AG04450 (cell line): ENCODE measurements at places on chromosomes 2 and 18.

- DNase-seq = no peak
Measured at GRCh38 chr2:150284116-150284515, 203.4 kb downstream of the RND3 start.

GRCh38 chr2:184272056-184272455 lies 326.3 kb upstream of the ZNF804A start:
- no peak for DNase-seq

- DNase-seq = no peak
Measured at GRCh38 chr2:76984359-76984758, 537.8 kb downstream of the LRRTM4 start.

- DNase-seq = no peak
Measured at GRCh38 chr2:20931346-20931745, 108.4 kb upstream of the LDAH start.

DNA sequence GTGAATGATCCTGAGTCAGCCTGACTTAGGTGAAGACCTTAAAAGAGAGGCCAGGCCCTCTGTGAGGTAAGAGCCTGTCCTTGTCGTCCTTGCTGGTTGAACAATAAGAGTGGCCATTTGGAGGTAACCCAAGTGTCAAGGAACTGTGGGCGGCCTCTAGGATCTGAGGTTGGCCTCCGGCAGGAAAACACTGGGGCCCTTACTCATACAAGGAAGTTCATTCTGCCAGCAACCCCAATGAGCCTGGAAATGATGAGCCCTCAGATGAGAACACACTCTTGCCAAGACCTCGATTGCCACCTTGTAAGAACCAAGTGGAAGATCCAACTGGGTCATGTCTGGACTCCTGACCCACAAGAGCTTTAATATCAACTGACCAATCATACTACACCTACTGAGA lies 95.5 kb upstream of the LRATD1 start:
- DNase-seq = no peak

- no peak for DNase-seq
Measured at GRCh38 chr2:228387776-228388175, 206.3 kb upstream of the SPHKAP start.

- DNase-seq = no peak
Measured at GRCh38 chr2:118763797-118764196, 83.7 kb downstream of the EN1 start.

DNA sequence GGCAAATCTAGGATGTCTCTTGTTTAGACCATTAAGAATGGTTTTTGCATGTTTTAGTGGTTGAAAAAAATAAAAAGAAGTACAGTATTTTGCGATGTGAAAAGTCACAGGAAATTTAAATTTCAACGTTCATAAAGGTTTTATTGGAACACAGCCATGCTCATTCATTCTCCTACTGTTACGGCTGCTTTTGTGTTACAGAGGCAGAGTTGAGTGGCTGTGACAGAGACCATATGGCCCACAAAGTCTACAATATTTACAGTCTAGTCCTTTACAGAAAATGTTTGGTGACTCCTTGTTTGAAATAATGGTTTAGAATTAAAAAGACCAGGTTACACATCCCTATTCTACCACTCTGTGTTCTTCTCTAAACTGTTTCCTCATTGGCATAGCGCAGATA lies 48.1 kb downstream of the MYOM1 start:
- no peak for DNase-seq

GRCh38 chr2:235462415-235462790 lies 31.4 kb upstream of the AGAP1 start:
- DNase-seq = no peak

GRCh38 chr2:105711394-105711793 lies 33.3 kb upstream of the NCK2 start:
- no peak for DNase-seq

DNA sequence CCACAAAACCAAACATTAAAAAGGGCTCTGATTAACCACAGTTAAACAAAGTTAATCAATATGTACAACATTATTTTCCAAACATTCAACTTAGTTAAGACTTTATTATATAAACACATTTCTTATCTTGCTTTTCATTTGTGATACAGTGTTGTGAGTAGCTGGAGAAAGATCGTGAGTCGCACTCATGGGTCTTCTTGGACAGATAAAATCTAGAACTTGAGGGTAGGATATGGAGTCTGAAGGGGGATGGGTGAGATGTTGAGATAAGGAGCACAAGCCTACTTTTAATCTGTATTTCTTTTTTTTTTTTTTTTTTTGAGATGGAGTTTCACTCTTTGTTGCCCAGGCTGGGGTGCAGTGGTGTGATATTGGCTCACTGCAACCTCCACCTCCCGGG lies 22.6 kb upstream of the TMEM214 start:
- DNase-seq = no peak

DNA sequence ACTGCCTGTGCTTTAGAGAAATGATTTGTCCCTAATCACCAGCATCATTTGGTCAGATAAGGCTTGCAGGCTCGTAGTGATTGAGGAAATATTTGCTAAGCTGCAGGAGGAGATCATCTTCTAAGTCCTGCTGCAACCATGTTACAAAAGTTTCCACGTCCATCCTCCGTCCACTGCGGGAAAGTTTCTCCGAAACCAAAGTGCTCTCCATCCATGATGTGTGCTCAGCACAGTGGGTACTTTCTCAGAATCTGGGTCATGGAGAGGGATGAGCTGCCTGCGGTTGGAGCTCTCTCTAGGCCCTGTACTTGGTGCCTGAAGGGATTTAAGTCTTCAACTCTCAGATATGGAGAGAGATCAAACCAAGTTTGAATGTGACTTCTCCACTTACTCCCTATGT lies 39.3 kb downstream of the IL1RL2 start:
- DNase-seq = no peak

DNA sequence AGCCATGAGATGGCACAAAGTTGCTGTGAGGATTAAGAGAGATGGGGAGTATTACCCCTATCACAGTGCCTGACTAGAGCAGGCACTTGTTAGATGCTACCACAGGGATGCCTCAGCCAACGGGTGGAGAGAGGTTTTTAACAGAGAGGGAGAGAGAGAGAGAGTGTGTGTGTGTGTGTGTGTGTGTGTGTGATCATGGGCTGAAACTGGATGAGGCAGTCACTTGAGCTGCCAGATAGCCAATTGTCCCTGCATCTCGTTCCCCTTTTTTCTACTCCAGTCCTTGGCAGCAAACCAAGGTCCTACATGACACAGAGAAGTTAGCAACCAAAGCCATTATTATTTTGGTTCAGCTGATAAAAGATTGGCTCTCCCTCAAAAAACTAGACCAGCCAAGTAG lies 3.0 kb downstream of the CD8A start:
- no peak for DNase-seq

DNA sequence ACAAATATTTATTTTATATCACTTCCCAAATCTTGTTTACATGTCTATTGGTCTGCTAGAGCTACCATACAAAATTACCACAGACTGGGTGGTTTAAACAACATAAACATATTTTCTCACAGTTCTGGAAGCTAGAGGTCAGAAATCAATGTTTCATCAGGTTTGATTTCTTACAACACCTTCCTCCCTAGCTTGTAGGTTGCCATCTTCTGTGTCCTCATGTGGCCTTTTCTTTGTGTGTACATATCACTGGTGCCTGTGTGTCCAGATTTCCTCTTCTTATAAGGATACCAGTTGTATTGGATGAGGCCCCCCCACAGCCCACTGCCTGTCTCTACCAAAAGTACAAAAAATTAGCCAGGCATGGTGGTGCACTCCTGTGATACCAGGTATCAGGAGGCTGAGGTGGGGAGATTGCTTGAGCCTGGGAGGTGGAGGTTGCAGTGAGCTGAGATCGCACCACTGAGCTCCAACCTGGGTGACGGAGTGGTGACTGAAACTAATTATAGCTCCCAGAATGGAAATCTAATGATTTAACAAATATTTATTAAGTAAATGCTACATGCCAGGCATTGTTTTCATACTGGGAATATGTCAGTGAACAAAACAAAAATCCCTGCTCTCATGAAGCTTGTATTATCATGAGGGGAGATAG lies 13.6 kb downstream of the EML4 start:
- DNase-seq = no peak

- DNase-seq = peak; percentile 90
Measured at GRCh38 chr18:34911661-34912384, 129.4 kb upstream of the MAPRE2 start.

GRCh38 chr18:50461251-50461650 lies 86.4 kb downstream of the SKA1 start:
- DNase-seq = no peak

DNA sequence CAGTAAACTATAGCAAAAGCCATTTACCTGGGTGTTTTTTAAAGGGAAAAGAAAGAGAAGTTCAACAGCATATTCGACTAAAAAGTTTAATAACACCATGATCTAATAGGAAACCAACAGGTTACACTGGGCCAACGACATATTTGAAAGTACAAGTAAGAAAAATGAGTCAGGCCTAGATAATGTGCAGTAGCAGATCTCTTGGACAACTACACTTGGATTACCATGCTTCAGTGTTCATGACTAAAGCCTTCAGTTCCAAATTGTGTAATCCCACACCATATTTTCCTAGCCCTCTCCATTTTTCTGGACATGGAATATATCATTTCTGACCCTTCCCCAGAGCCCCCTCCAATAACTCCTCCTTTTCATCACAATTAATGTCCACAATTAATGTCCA lies 39.1 kb upstream of the FIGN start:
- peak; percentile 13 for DNase-seq

DNA sequence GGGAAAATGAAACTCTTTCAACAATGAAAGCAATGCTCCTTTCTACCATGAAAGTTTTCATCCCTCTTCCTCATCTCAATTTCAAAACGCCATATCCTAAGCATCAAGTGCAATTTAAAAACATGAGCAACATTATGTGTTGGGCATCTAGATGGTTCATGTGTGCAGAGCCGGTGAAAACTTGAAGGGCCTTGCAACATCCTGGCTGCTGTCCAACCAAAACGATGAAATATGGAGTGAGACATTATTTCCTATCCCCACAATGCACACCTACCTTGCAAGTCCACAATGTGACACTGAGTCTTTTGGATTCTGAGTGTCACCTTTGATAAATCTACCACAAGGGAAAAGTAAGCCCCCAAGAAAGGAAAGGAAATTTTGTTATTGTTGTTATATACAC lies 110.0 kb downstream of the NCKAP5 start:
- no peak for DNase-seq

GRCh38 chr2:73050121-73050545 lies 21.4 kb downstream of the SFXN5 start:
- DNase-seq = no peak

- no peak for DNase-seq
Measured at GRCh38 chr18:2425426-2426317, 145.6 kb downstream of the METTL4 start.

- no peak for DNase-seq
Measured at GRCh38 chr18:10949655-10950054, 199.7 kb downstream of the PIEZO2 start.

DNA sequence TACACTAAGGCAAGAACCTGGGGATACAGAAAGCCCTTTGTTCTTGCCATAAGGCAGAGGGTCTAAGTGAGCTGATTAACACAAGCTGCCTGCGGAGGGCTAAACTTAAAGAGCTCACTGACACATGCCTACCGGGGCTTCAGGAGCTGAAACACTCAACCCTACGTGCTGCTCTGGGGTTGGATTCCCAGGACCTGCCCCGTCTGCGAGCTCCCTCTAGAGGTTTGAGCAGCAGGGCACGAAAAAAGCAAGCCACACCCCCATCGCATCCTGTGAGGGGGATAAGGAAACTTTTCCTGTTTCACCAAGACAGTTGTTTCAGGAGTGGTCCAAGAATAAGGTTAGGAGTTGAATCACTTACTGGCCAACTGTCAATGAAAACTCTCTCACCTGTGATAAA lies 562.1 kb downstream of the TMX3 start:
- no peak for DNase-seq

GRCh38 chr2:23036629-23037028 lies 348.4 kb upstream of the KLHL29 start:
- DNase-seq = no peak

DNA sequence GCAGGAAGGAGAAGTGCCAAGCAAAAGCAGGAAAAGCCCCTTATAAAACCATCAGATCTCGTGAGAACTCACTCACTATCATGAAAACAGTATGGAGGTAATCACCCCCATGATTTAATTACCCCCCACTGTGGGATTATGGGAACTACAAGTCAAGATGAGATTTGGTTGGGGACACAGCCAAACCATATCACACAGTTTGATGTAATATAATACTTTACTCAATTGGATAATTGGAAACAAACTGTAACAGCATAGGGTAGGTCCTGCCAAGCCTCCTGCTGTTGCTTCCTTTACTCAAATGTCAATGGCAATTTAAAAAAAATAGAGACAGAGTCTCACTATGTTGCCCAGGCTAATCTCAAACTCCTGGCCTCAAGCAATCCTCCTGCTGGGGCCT lies 15.5 kb upstream of the METTL21A start:
- no peak for DNase-seq

DNA sequence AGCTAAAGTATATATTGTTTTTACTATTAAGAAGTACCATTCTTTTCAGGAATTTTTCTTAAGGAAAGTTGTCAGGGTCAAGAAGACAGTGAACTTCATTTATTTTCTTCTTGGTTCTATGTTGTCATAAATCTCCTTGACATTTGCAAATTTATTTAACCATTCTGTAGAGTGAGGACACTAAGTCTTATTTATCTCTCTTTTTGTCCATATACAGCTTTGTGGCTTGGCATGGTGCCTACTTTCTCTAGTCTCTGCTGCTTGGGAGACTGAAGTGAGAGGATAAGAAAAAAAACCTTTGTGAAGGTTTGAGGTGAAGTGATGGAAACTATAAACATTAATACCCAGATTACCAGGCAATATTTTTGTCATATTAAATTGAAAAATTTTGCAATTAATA lies 1389.4 kb downstream of the SUCLG1 start:
- no peak for DNase-seq

DNA sequence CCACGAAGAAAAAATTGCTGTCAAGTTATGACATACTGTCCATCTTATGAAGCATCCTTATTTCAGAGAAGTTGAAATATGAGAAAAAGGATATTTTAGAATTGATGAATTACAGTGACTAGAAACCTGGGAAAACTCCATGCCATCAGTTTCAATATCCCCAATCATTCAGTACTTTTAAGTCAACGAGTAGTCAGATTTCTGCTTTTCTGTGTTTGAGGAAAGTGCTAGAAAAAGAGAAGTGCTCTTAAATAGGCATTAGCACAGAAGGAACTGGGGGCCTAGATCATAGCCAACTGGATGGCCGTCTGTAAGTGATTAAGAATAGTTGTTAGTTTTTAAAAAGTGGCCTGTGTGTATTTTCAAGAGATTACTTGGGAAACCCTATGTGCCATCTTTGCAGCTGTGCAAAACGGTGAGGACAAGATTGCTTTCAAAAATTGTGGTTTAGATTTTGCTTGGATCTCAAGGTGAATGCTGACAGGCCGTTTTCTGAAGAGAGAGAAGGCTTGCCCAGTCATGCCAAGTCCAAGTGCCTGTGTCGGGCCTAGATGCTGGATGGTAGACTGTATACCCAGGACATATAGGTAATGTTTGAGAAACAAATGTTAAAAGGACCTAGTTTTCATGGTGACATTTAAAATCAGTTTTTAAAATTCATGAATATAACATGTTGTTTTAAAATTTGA lies 5.1 kb downstream of the NEDD4L start:
- DNase-seq = no peak

GRCh38 chr2:224798180-224798579 lies 82.0 kb upstream of the CCDC195 start:
- no peak for DNase-seq

- no peak for DNase-seq
Measured at GRCh38 chr2:3336844-3337243, 40.8 kb downstream of the EIPR1 start.
